HL-60 (cell line): ENCODE measurements at places on chromosomes 7 and 10.

GRCh38 chr10:89522463-89522862 lies 12.9 kb downstream of the SLC16A12 start:
- DNase-seq, result no peak

GRCh38 chr10:1175956-1176565 lies 119.9 kb downstream of the WDR37 start:
- no peak for DNase-seq

DNA sequence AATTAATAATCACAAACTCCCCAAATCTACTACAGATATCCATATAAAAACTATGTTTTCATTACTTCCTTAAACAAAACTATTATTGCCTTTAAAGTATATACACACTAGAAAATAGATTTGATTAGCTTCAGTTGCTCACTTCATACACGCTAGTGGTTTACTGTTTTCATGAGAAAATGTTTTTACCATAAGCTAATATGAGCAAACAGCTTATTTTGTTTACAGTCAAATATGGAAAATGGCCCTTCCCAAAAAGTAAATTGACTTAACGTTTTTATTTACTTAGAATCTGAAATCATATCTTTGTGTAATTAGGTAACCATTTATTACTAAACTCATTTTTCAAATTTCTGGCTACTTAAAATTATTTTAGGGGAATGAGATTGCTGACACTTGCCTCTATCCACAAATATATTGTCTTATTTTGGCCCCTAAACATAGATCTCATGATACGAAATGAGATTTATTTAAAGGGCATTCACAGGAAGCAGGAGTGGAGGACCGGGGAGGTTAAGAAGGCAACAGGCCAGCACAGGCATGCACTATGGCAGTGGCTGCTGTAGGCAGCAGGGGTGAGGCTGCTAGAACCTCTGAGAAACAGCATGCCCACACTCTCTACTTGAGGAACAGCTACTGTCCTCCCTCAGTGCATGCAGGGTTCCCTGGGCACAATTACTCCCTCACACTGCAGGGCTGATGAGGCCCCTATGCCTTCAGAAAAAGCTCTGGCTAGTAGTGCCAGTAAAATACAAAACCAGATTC lies 29.6 kb upstream of the SOSTDC1 start:
- DNase-seq, result no peak

DNA sequence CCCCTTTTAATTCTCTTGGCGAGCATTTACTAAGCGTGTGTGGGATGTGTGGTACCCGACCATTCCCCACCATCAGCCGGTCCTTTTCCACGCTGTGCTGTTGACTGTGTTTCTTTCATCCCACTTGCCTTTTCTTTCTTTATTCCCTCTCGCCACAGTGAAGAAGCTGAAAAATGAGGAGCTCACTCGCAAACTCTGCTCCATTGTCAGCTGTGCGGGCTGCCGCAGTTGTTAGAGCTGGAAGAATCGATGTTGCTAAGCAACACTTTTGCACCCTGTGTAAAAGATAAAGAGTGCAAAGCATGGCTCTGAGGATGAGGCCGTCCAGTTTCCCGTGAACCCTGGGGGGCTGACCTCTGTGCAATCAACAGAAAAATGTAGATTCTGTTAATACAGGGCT lies 203.1 kb upstream of the NEBL start:
- DNase-seq, result no peak

DNA sequence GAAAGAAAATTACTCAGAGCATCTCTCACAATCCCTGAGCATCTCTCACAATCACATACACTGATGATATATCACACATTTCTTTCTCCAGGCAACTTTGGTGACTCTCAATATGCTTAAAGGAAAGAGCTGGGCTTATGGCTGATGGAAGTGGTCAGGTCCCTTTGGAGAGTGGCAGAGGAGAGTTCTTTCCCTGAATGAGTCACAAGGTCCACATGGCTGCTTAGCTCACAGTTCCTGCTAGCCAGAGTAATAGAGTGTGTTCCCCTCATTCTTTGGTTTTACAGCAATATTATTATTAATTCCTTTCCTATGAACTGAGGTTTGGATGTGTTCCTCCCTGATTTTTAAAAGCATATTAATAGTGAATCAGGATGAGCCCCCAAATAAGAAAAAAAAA lies 287.4 kb downstream of the C7orf25 start:
- no peak for DNase-seq

DNA sequence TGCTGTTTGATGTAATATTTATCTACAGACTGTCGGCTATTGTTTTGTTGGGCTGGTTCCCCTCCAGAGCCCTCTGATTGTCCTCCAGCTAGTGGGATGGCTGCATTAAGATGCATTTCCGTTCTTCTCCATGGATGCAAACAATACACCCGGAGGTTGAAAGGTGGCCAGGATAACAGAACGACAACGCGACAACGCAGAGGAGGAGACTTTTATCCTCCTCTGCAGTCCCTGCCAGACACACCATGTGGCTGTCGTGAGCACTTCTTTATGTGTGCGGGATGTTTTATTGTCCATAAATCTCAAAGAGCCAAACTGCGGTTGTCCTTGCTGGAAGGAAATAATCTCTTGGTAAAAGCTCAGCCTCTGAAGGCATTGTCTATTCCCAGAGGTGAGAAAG lies 39.1 kb upstream of the TCERG1L start:
- no peak for DNase-seq

DNA sequence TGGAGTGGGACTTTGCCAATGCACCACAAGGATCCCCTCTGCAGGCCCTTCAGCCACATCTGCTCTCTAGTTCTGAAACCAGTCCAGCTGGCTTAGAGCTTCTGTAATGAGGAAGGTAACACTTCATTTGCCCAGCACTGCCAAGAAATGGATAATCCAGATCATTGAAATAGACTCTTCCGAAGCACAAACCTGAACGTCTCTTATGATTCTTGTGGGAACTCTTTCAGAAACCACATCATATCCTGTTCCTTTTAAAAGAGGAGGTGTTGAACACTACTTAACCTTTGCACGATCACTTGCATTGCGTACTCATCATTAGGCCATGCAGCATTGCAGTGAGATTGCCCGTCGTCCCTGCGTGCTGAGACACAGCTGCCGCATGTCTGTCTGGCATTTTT lies 25.8 kb upstream of the PLPP4 start:
- no peak for DNase-seq

- no peak for DNase-seq
These were observed 83.3 kb downstream of the PHTF2 start for GRCh38 chr7:77881871-77882270.

- no peak for DNase-seq
These were observed 169.9 kb downstream of the RNF133 start for GRCh38 chr7:122528879-122529481.

DNA sequence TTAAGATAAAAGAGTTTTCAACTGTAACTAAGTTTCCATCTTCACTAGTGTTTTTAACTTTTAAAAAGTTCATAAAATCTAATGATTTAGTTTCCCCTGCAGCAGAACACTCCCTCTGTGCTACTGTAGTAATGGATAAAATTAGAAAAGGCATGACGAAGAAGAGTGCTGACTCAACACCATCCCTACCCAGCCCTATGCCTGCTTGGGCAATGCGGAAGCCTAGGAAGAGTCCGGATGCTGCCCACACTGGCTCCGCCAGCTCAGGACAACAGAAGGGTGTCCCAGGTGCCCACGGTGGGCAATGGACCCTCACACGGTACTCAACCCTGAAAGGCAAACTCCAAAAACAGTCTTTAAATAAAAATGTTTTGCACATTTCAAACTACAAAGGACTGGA lies 118.2 kb downstream of the LARP4B start:
- no peak for DNase-seq

DNA sequence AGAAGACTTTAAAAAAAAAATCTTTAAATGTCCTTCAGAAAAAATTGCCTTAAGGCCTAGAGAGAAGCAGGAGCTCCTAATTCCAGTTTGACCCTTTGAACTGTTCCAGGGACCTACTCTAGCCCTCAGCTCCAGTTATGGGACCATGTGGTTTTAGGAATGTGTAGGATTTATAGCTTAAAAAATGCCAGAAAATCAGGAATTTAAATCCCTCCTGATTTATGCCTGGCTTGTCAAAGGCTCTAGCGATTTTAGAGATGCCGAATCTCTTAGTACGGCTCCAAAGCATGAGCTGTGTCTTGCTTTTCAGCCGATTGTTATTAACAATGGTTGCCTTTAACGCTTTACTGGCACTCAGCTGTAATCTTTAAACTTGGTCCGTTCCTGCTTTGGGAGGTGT lies 130.6 kb upstream of the NPVF start:
- no peak for DNase-seq

- no peak for DNase-seq
These were observed 16.2 kb downstream of the KIFBP start for GRCh38 chr10:69004821-69005220.

- DNase-seq, result no peak
These were observed 19.6 kb upstream of the PIP4K2A start for GRCh38 chr10:22733992-22734391.

DNA sequence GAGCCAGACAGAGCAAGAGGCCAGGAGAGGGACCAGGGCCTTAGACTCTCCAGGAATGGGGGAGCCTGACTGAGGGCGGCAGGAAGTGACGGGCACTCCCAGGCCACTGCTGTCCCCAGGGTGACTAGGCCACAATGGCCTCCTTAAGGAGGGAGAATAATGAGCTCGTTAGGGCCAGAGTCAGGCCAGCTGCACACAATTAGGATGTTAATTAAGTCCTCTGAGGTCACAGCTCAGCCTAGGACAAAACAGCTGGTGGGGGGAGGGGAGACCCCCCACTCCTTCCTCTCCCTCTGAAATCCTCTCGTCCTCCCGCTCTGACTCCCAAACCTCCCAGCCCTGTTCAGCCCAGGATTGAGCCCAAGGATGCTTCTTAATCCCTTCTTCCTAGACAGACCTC lies 143.0 kb downstream of the NEURL1 start:
- DNase-seq, result no peak
